ENCODE measurements at places on chromosomes 12 and 14.

DNA sequence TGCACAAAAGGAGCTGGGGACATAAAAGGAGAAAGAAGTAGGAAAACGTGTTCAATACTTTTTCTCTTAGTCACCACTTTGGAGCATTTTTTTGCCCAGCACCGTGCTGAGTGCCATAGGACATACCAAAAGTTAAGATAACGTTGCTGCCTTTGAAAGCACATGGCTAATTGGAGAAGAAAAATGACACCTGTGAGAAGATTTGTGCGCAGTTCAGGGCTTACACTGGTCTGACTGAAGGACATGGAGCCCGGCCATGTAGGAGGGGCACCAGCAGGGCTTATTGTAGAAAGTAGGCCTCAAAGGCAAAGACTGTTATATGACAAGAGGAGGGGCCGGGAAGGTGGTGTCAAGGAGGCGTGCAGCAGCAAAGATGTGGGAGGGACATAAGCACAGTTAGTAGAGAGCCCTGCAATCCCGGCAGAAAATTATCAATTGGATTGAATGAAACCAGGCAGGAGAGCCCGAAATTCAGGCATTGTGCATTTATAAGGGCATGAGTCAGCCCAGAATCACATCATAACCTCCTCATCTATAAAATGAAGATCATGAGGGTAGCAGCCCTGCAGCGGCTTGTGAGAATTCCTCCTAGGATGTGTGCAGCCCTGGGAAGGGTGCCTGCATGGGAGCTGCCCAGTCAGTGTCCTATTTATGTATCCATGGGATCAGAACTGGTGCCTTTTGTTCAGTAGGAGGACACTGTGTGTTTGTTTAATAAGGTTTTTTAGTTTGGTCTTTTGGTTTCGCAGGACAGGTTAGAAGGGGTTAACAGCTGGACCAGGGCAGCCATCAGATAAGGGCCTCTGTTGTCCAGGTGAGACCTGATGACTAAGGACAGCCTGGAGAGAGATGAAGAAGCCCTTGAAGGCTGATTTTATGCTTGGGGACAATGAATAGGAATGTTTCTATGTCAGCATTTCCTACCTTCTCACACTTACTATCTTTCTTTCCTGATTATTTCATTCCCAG lies 122.4 kb downstream of the GPR135 start:
- no peaks in the 10 kb centered on the region for H3K36me3 ChIP-seq
- no peak overlapping the region for H3K4me3 ChIP-seq
- H3K27ac ChIP-seq = no peak overlapping the region
- DNase-seq = no peak

DNA sequence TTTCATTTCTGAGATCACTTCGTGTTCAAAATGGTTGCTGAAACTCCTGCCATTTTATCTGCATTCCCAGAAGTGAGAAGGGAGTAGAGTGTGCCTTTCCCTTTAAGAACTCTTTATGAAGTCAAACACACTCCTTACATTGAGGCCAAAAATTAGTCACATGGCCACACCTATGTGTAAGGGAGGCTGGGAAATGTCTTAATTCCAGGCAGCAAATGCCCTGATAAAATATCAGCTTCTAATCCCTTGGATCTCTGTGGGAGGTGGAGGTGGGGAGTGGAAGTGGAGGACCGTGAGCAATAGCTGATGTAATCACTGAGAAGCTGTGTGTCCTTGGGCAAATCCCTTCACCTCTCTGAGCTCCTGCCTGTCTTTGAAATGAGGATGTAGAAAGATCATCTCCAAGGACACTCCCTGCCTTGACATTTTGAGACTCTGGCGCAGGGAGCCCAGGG lies 22.7 kb upstream of the ANKRD9 start:
- H3K36me3 ChIP-seq = no peaks in the 10 kb centered on the region
- no peaks in the 10 kb centered on the region for H3K27me3 ChIP-seq
- no peak for DNase-seq
- H3K27ac ChIP-seq = no peak overlapping the region

- H3K36me3 ChIP-seq = no peaks in the 10 kb centered on the region
- peaks cover 2% of the 10 kb centered on the region for H3K4me1 ChIP-seq
- H3K27me3 ChIP-seq = no peaks in the 10 kb centered on the region
- no peak overlapping the region for H3K4me3 ChIP-seq
- H3K27ac ChIP-seq = no peak overlapping the region
Measured at GRCh38 chr12:95054206-95054605, 19.2 kb downstream of the NR2C1 start.

- no peak overlapping the region for H3K27ac ChIP-seq
- no peak for DNase-seq
- H3K4me3 ChIP-seq = no peak overlapping the region
- H3K4me1 ChIP-seq = no peaks in the 10 kb centered on the region
Measured at GRCh38 chr12:113448873-113449272, 22.8 kb downstream of the LHX5 start.

All from ovary (tissue), 10 donors.